ENCODE measurements at places on chromosomes 2 and 18.

DNA sequence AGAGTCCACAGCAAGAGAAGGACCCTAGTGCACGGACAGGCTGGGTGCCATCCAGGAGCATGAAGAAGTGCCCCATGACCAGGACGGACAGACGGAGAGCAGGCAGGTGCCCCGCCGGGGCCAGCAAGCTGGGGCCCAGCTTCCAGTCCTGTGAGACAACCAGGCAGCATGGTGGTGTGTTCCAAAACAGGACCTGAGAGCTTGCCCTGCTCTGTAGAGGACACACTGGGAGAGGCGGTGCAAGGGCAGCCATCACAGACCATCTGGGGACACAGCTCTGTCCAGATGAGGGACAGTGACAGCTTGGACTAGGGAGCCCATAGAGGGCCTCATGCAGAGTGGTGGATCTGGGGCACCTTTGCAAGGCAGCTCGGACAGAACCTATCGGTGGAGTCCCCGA, 279.8 kb downstream of the EIPR1 start:
- no peak for ATAC-seq

DNA sequence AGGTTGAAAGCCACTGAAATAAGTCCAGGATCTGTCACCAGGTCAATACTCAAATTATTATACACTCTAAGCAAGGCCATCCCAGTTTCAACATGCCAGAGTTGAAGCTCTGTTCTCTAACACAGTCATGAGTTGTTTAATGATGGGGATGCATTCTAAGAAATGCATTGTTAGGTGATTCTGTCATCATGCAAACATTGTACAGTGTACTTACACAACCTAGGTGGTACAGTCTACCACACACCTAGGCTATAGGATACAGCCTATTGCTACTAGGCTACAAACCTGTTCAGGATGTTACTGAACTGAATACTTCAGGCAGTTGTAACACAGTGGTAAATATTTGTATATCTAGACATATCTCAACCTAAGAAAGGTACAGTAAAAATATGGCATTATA, 162.2 kb downstream of the BAZ2B start:
- peak; percentile 61 for ATAC-seq

- ATAC-seq: peak; percentile 42
Measured at GRCh38 chr2:101771227-101771902, 73.9 kb downstream of the MAP4K4 start.

- no peak for ATAC-seq
Measured at GRCh38 chr2:239731422-239731821, 293.7 kb downstream of the NDUFA10 start.

Measured in motor neuron (in vitro differentiated cells).